ENCODE measurements at places on chromosomes 1 and 21.

- DNase-seq: no peak
Measured at GRCh38 chr21:32782698-32783097, 11.1 kb upstream of the PAXBP1 start.

- no peak for DNase-seq
Measured at GRCh38 chr1:181635110-181635509, 151.8 kb downstream of the CACNA1E start.

DNA sequence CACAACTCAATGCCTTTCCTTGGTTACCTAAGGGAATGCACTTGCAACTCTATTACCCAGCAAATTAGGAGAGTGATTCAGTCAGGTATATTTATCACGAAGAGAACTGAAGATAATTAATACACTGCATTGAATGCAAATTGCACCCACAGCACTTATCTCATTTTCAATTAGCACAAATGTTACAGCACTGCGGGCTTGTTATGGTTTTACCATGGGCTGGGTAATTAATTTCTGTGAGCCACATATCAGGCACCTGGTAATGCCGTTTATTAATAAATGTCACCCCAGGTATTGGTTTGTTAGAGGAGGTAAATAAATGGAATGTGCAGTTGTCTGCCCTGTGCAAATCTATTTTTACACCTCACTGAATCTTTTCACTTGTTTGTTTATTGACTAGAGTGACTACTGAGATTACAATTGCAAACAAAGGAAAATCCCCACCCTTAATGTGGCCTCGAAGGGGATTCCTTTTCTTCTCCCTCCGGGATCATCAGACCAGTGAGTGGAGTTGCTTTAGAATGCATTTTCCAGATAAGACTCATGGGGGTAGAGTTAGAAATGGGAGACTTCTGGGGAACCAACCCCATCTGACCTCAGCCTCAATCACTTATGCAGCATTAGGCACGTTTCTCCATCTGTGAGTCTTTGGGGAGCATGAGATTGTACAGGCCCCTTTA, 269.3 kb downstream of the RPS6KC1 start:
- DNase-seq: no peak

- DNase-seq: no peak
Measured at GRCh38 chr1:53732912-53733317, 6.0 kb downstream of the GLIS1 start.

GRCh38 chr1:29245876-29246275, 9.6 kb downstream of the PTPRU start:
- no peak for DNase-seq

DNA sequence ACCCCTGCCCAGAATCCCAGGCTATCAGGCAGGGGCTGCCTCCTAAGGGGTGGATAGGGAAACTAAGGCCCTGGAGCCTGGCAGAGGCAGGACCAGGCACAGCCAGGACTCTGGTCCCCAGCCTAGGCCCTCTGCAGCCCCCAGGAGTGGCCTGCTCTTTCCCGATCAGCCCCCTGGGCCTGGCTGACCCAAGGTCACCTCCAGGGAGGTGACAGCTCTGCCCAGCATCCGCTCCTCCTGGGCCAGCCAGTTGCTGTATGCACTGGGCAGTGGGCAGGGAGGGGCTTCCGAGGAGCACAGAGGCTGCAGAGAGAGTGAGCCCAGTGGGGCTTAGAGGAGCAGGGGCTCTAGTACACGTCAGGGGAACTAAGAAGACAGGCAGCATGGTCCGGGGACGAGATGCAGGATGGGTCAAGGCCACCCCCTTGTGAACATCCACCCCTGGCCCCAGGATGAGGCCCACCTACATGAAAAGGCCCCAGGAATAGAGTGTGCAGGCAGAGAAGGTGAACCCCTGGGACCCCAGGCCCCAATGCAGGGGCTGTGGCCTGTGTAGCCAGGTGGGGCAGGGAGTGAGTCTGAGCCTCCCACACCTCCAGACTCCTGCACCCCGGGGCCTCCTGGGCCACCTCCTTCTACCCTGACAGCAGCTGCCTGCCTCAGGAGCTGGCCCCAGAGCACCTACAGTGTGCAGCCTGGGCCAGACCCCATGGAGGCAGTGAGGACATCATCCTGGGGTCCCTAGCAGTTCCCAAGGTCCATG, 32.8 kb downstream of the WNT9A start:
- DNase-seq: no peak

GRCh38 chr1:35298464-35298863, 30.0 kb downstream of the ZMYM4 start:
- DNase-seq: no peak

DNA sequence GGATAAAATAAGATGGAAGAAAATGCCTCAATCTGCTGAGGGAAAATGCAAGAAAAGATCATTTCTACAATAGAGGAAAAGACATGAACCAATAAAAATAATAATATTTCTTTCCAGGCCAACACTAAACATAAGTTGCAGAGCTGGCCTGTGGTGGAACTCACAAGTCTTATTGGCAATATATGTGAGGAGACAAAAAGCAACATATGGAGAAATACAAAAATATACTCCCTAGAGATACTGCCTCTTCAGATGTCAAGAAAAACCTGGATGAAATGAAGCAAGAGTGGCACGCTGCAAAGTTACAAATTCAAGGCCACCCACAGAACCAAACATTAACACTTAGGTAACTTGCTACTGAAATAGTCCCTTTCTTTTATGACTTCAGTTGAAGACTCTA, 264.9 kb upstream of the FMN2 start:
- no peak for DNase-seq

DNA sequence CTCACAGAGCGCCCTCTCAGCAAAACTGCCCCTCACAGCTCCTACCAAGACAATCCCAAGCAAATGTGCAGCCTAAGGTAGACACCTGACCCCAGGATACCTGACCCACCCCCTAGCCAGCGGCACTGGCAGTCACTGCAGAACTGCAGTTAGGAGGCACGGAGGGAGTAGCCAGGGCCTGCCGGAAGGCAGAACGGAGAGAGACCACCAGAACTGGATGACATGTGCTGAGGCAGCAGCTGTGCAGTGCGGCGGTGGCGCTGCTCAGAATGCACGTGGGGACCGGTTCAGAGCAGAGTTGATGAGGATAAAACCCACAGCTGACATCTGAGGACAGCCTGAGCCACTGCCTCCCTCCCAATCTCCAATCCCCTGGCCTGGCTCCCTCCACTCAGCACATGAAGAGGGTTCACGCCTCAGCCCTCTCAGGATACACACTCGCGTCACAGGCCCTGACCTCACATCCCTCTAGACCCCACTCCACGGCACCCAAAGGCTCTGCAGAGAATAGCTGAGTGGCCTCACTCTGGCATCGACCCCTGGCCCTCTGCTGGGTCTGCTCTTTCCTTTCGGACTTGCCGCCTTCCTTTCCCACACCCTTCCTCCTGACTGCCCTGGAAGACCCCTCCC, 29.6 kb downstream of the UBE2G2 start:
- DNase-seq: no peak

DNA sequence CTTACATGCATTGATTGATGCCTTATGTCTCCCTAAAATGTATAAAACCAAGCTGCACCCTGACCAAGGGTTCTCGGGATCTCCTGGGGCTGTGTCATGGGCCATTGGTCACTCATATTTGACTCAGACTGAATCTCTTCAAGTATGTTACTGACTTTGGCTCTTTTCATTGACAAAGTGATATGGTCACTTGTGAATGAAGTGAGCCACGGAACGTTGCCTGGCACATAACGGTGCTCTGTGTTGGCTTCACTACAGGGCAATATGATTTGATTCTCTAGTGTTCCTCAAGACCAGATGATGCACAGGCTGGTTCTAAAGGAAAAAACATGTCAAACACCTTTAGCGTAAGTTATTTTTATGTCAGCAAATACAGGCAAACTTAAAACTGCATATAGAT, 11.4 kb upstream of the IL10RB start:
- no peak for DNase-seq

DNA sequence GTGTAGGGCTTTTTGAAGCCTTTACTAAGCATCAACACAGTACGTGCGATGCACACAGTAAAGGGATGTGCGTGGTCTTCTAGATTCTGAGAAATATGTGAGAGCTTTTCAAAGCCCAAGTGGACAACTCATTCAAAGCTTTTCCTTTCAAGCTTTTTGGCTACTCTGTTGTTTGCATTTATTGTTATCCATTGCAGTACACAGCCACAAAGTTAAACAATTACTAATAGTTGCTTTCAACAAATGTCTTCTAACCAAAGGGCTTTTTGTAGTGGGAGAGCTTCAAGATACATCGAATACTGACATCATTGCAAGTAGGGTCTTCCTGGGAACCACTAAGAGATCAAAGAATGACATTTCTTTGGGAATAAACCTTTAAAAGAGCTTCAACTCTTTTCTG, 97.9 kb upstream of the ETV3 start:
- no peak for DNase-seq

GRCh38 chr1:56394298-56394697, 185.1 kb downstream of the PLPP3 start:
- no peak for DNase-seq

DNA sequence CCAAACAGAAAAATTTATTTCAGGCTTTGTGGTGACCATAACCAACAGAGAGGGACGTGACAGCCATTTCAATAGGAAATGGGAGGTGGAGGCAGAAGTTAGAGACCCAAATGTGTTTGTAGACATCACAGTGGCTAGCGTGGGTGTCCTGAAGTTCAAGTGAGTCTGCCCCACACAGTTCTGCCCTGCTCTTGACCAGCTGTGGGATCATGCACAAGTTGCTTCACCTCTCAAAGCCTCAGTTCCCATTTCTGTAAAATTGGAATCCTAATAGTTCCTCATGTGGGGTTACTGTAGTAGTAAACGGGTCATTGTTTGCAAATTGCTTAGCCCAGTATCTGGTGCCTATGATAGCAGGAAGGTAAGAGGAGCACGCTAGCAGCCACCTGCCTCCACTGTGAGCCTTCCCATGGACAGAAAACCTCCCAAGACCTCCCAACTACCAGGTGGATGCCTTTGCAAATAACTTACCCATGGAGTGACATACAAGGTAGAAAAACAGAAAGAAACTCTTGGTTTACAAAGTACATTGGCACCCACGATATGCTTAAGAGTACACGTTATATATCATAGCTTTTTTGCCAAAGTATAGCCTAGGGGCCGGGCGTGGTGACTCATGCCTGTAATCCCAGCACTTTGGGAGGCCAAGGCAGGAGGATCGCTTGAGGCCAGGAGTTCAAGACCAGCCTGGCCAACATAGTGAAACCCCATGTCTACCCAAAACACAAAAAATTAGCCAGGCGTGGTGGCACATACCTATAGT, 29.1 kb downstream of the FHAD1 start:
- no peak for DNase-seq

DNA sequence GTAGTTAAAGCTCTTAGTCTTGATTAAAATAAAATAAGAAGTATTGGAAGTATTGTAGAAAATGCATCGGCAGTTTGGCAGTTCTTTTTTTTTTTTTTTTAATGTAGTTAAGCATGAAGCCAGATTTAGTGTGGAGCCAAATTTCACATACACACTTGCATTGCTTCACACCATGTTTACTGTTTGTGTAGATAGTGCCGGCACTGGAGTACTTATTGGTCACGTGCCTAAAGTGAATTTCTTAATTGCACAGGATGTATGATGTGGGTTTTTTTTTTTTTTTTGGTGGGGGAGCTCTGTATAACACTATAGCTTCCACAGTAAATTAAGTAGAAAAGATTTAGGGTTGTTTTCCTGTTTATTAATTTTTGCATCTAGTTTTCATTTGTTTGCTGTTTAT, 21.2 kb upstream of the TMEM61 start:
- no peak for DNase-seq

- no peak for DNase-seq
Measured at GRCh38 chr1:59743324-59744091, 71.2 kb upstream of the HOOK1 start.

DNA sequence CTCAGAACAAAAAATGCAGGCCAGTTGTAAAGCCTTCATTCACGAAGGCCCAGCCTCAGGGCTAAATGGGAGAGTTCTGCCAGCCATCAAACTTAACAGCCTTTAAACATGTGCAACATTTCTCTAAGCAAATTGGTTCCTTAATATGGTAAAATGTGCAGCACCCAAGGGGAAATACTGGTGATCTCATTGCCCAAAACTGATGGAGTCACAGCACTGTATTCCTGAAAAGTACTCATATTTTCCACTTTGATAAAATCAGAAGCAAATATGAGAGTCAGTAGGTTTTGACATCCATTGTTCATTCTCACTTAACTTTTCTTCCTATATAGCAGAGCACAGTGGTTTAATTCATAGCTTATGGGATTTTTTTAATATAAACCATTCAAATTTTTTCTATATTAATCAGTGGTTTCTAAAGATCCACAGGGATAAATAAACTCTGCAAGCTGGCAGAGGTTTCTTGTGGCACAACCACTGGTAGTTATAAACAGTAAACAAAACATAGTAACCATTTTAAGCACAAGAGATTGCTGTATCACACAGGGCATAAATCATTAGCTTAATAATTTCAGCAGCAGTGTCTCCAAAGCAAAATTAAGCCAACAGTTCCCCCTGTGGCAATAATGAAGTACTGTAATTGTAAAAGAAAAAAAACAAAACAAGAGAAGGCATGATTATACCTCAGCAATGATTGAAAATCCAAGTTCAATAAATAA, 106.9 kb upstream of the LYPLAL1 start:
- DNase-seq: no peak

DNA sequence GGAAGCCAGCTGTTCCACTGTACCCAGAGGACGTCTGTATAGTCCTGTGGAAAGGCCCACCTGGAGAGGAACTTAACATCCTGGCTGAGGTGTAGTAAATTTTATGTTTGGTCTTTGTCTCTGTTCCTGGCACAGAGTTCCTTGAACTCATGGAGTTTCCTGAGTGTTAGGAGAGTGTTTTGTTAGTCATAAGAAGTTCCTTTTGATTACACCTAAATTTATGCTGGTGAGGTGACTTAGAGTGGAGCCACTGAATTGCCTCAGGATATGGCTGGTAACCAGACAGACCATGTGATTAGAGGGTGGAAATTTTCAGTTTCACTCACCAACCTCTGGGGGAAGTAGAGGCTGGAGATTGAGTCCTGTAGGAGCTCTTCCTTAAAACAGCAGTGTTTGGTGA, 57.9 kb downstream of the RASAL2 start:
- no peak for DNase-seq

GRCh38 chr1:212852105-212852688, 4.7 kb upstream of the SPATA45 start:
- DNase-seq: no peak

- no peak for DNase-seq
Measured at GRCh38 chr1:118933051-118933781, 54.9 kb downstream of the TBX15 start.
